Calu3 (cell line): ENCODE measurements at places on chromosomes 11 and 22.

DNA sequence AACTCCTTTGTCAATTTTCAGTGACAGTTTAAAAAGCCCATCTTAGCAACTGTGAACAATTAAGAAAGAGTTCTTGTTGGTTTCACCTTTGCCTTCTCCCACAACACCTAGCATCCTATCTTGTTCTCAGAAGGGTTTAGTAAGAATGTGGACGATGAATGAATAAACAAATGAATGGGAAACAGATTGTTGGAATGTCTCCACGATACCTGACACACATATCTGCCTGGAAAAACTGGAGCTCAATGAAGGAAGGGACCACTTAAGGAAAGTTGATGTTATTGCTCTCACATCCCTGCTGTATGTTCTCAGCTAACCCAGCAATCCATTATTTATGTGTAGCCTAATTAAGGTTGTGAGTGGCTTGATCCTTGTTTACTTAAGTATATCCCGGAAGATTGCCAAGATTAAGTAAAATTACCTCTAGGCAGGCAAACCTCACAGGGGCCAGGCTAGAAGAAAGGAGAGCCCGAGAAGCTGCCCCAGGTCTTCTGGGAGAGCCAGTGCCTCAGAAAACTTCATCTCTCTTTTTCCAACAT lies 286.4 kb downstream of the NXPE2 start:
- DNase-seq = no peak

DNA sequence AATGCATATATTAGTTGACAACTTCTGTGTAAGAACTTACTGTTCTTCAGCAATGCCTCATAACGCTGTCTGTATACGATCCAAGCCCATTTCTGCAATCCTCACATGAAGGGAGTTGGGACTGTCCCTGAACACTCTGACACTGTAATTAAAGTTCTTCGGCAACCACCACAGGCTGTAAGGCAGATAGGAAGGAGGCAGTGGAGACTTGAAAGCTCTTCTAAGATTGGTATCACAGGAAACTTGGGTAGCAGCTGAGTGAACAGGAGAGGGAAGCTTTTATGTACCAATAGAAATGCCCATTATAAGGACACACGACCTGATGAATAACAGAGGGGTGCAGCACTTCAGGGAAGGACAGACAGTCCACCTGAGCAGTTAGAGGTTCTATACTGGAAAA lies 12.0 kb upstream of the GAB2 start:
- no peak for DNase-seq

DNA sequence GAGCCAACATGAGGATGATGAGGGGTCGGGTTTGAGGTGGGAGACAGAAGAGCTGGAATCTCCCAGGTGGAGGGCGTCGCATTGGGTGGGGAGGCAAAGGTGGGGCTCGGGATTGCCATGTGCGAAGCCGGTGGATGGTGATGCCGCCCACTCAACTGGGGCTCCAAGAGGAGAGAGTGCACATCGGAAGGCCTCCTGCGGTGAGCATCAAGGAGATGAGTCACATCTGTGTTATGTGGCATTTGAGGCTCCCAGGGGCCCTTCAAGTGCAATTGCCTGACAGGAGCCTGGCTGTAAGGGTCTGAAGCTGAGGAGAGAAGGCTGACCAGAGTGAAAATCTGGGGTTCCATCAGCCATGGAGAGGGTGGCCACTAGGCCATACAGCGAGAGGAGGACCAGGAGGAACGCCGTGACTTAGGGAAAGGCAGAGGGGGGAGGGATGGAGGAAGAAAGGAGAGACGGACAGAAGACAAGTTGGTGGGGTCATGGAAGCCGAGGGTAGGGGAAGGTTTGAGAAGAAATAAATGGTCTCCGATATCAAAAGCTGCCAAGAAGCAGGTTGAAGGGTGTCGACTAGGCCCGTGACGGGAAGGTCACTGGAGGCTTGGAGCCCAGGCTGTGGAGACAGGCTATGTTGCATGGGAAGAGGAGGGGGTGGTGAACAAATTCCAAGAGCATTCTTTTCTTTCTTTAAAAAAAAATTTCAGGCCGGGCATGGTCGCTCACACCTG lies 21.3 kb downstream of the RASD2 start:
- DNase-seq = peak; percentile 38

DNA sequence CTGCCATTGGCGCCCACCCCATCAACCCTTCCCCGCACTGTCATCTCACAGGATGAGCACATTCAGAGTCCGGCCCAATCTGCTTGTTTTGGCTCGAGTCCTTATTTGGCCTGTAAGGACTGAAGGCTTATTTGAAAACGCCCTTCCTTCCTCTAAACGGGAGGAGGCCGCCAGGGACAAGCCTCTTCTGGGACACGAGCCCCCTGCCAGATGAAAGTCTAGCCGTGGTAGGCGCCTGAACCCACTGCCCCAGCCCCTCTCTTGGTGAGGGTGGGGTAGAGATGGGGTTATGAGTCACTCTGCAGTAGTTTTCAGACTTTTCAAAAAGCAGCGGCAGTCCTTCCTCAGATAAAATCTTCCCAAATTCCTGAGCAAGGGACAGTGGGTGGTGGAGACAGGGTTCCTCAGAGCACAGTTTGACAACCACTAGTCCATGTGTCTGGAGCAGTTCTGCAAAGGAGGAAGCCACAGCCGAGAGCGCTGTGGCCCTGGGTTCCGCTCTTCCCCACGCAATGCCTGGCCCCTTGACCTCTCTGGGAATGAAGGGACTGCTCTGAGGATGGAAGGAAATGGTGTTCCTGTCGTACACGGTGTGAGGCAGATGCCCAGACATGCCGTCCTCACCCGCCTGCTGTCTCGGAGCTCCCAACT lies 57.0 kb downstream of the MYH9 start:
- no peak for DNase-seq

GRCh38 chr11:31932879-31933278 lies 121.8 kb upstream of the PAX6 start:
- no peak for DNase-seq

DNA sequence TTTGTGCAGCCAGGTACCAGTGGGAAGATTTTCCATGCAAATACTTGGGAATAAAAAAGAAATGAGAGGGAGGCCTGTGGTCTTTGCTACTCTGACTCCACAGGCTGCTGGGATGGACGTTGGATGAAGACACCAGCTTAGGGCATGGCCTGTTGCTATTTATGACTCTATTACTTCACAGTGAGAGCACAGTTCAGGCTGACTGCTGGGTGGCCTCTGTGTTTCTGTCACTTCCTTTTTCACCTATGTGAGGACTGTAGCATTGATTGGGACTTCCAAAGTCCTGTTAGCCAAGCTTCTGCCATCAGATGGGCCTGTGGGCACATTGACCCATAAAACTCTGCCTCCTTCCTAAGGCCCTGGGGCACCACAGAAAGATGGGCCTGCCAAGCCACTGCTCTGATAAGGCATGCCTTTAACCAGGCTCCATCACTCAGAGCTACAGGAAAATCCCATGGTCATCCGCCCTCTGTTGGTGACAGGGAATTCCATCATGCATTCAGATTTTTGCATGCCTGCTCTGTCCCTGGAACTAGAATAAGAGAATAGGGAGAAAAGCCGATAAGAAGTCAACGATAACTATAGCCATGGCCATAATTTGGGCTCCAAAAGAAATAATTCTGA lies 64.6 kb downstream of the KCNJ1 start:
- peak; percentile 22 for DNase-seq
